Suppressor macrophage (primary cell): ENCODE measurements at places on chromosomes 4 and X.
A peak's percentile ranks its signal among the peaks of the same experiment; 100 is the strongest.

DNA sequence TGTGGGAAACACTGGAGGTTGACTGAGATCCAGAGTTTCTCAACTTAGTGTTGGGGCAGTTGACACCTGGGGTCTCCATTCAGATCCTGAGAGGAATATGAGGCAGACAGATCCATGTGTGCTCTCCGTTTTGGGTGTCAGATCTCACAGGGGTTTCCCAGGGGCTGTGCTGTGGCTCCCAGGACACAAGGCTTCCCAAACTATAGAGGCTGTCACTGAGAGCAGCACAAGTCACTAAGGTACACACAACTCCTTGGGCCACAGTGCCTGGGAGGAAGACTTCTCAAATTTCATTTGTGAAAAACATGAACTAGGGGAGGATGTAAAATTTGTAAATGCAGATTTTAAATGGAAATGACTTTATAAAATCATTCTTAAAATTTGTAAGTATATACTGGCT, 363.6 kb downstream of the FBXO8 start:
- DNase-seq = no peak

DNA sequence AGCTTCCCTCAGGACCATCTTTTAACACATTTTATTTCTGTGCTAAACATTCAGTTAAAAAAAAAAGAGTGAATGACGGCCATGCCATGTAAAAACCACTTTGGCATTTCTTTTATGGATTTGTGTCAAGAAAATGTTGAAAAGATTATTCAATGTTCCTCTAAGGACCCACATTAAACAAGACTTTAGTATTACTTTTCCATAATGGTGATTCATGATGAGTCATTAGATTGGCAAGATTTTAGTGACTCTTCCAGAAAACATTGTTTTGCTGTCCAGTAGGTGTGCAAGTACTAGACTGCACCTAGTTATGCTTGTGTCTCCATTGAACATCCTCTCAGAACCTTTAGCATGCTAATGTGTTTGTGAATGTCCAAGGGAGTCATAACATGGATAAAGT, 748.6 kb downstream of the STPG2 start:
- no peak for DNase-seq

GRCh38 chrX:37783305-37783704, 3.4 kb downstream of the CYBB start:
- peak; percentile 68 for DNase-seq

DNA sequence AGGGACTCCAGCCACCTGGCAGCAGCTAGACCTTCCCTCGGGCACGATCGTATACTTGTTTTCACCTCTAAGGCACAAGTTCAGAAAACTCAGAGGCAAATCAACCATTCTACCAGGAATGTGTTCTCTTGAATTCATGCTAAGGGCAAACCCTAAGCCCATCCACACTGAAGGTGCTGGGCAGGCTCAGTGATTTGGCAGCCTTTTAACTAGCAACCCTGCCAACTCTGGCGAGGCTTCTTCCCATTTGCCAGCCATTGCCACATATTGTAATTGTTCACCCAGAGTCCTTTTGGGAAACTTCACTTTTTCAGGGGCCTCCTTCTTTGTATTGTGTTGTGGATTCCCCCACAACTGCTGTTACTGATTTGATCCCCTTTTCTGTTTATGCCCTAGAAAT, 298.6 kb upstream of the LDB2 start:
- DNase-seq = no peak

GRCh38 chr4:116101321-116101720, 984.1 kb downstream of the TRAM1L1 start:
- no peak for DNase-seq

GRCh38 chrX:26442340-26442739, 226.4 kb downstream of the MAGEB5 start:
- DNase-seq = no peak

- peak; percentile 86 for DNase-seq
Measured at GRCh38 chr4:163591614-163592020, 97.1 kb downstream of the TMA16 start.
